ENCODE measurements at places on chromosomes 2 and 18.

- DNase-seq: no peak
These were observed 1.4 kb downstream of the SCYGR3 start for GRCh38 chr2:227613272-227613660.

DNA sequence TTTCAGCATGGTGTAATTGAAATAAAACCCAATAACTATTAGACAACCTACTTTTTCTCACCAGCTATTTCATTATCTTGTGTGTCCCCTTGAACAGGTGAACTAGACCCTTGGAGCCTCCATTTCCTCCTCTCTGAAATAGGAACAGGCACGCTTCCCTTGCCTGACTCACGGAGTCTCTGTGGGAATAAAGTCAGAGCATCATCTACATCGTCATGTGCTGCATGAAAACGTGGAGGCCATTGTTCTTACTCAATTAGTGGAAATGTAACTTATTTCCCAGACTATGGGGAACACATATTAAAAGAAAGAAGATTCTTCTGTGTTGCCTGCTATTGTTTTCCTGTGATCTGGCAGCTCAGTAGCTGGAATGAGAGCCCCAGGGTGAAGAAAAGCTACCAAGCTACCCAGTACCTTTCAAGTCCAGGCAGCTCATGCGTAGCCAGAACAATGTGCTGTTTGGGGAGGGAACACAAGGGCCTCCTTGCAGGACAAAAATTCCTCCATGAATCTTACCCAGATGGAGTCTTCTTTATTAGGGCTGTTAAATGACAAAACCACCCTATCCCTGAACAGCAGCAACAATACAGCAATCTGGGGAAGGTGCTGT is 59.8 kb downstream of the SOX11 start:
- DNase-seq: no peak

- DNase-seq: no peak
These were observed 2.5 kb upstream of the RAB27B start for GRCh38 chr18:54825601-54826344.

- DNase-seq: no peak
These were observed 4.1 kb upstream of the RMP24 start for GRCh38 chr18:35968278-35968880.

GRCh38 chr2:161625314-161625919 is 1.2 kb downstream of the SLC4A10 start:
- no peak for DNase-seq

GRCh38 chr18:76564655-76565237 is 69.7 kb upstream of the ZNF516 start:
- no peak for DNase-seq

- DNase-seq: no peak
These were observed 9.0 kb downstream of the SERTAD2 start for GRCh38 chr2:64644458-64645382.

DNA sequence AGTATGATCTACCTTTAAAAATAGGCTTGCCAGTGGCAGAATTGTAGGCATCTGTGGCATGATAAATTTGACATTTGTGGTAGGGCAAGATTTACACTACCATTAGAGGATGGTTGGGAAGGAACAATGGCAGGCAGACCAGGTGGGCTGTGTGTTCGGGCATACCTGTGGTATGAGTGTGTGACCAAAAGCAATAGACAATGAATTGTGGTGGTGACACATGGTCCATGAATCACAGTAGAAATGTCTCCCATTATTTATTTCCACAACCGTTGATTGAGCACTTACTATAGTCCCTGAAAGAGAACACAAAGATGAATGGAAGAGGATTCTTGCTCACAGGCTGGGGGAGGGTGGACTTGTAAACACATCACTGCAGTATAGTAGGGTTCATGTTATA is 29.9 kb upstream of the RUFY4 start:
- no peak for DNase-seq

- no peak for DNase-seq
These were observed 21.2 kb upstream of the NTSR2 start for GRCh38 chr2:11691076-11691660.

GRCh38 chr18:41630232-41630886 is 324.7 kb upstream of the PIK3C3 start:
- DNase-seq: no peak

GRCh38 chr18:5239447-5239846 is 42.4 kb upstream of the AKAIN1 start:
- DNase-seq: no peak

DNA sequence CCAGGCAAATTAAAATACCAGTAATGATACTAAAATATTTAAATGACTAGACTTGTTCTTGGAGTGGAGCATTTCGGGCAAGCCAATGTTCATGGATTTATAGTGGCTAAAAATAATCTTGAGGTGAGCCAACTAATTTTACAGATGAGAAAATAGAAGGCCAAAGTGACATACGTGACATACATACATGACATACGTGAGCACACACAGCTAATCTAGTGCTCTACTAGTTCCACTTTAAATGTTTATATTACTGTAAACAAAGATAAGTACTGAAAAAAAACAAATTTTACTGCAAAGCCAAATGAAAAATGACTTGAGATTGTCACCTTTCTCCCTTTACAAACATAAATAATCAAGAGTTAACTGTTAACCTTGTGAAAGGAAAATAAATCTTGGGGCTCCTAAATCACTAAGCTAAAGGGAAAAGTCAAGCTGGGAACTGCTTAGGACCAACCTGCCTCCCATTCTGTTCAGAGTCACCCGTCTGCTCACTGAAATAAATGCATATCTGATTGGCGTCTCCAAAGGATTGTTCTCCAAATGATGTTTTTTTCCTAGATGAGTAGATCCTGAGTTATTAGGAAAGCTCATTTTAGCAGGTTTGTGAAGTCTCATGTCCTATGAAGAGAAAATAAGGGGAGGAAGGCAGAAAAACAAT is 96.7 kb downstream of the PMS1 start:
- DNase-seq: no peak

DNA sequence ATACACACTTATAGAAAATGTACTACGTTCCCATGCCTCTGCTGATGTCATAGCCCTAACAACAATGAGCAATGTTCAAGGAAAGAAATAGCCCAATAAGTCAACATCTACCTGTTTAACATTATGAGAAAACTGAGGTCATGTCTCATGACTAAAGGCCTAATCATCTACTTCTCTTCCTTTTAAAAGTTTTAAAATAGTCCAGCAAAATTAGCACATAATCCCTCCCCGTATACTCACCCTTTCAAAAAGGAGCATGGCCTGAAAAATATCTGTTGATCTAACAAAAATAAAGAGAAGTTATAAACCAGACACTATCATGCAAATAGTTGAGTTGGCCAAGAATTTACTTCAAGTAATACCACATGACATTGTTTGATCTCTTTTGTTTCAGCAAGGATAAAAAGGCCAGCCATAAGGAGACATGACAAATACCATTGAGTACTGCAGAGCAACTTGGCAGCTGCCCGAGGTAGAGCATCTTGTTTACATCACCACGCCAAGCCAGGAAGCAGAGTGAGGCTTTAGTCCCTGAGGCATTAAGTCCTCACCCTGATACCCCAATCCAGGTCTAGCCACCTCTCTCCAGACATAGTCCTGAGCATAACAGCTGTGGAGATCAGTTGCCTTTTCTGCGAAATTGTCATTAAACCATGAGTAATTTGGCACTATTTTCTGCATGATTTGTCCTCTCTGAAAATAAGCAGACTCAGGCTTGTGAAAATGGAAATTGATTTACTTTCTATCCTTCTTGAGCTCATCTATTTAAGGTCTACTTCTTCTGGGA is 137.4 kb upstream of the ETAA1 start:
- DNase-seq: no peak

DNA sequence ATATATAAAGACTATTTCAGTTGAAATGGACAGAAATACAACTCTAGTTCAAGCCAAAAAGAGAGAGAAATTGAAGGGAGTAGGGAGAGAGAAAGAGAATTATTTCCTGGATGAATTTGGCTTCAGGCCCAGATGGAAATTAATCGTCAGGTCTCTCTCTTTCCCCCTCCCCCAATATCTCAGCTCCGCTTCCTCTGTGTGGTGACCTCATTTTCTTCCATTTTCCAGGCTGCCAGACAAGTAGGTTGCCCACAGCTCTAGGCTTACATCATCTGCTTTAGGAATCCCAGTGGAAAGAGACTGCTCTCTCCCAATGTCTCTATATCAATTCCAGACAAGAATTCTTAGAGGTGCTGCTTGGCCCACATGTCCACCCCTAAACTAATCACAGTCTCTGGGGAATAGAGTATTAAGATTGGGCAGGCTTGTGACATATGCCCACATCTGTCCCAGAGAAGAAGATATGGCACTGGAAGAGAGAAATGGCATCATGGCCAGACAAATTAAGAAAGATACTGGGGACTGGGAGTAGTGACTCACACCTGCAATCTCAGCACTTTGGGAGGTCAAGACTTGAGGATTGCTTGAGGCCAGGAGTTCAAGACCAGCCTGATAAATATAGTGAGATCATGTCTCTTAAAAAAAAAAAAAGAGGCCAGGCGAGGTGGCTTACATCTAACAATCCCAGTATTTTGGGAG is 37.2 kb upstream of the CFAP36 start:
- peak; percentile 47 for DNase-seq

- no peak for DNase-seq
These were observed 411 bp downstream of the RNASEH1 start for GRCh38 chr2:3557639-3558204.

DNA sequence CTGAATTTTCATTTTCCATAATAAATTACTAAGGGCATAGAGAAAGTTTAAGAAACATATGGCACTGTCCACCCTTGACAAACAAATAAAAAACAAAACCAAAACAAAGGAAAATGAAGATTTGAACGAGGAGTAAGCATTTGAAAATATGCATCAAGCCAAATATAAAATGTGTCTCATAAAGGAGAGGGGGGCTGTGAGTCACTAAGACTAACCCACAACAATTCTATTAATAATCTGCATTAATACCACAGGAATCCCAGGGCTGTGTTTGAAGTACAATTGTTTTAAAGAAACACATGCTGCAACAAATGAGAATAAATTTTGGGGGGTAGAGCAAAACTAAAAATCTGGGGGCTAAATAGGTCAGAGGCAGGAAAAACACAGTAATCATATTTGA is 53.8 kb upstream of the STK17B start:
- DNase-seq: no peak

DNA sequence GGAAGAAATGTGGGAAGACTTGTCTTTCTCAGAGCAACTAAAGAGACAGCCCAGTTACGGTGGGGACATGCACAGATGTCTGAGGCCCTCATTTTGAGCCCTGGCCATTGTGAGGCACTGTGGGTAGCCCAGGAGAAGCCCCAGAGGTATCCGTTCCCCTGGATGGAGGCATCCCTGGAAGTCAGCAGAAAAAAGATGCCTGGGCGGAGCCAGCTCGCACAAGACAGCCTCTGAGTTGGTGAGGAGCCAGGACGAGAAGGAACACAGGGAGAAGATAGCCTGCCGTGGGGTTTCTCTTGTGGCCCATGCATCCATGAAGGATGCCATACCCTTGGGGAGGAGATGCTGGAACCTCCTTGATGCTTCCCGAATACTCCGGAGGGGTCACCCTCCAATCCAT is 56.9 kb upstream of the SEMA4C start:
- no peak for DNase-seq

DNA sequence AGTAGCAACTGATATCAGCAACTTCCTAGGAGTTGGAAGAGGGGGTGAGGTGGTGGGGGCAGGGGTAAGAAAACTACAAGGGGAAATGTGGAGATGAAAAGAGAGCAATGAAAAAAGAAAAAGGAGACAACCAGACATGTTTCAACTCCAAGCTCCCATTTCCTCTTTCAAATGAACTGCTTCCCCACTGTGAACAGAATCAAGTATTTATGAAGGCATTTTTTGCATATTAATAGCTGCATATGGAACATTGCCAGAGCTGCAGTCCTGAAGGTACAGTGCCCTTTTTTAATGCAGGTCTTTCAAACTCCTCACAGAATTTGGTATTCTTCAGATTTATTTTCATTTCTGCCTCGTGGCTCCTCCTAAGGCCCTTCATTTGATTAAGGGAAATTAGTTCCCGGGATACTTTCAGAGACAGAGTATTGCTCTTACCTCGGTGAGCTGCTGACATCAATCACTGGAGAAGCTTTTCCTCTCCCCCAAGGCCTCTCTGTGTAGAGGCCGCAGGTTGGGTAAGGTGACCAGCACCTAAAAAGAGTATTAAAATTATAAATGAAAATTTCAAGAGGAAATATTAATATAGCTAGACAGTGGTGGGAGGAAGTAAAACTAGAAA is 68.4 kb downstream of the KIAA2012 start:
- DNase-seq: no peak

- DNase-seq: no peak
These were observed 36.6 kb upstream of the ASB1 start for GRCh38 chr2:238389988-238390589.

- DNase-seq: no peak
These were observed 4.2 kb downstream of the FZD5 start for GRCh38 chr2:207765547-207765946.

- no peak for DNase-seq
These were observed 590.6 kb downstream of the DSC3 start for GRCh38 chr18:30451981-30452380.

DNA sequence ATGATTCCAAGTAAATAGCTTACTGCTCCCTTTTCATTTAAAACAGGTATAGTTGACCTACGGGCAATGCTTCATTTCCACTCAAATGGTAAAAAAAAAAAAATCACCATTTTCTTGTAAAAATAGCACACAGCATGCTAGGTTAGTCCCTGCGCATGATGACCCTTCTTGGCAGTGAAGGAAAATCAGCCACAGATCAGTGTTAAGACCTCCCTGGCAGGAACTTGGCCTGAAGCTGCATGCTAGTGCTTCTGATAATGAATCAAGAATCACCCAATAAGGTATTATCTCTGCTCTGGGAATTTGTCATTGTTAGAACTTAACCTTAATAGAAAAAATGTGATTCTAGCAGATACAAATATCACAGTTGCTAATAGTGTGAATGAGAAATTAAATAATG is 166.3 kb downstream of the RAB3GAP1 start:
- DNase-seq: no peak

GRCh38 chr2:188189356-188189755 is 102.3 kb upstream of the GULP1 start:
- no peak for DNase-seq

GRCh38 chr2:145743011-145743410 is 1223.1 kb upstream of the ZEB2 start:
- DNase-seq: no peak

GRCh38 chr18:2424420-2424819 is 146.9 kb downstream of the METTL4 start:
- no peak for DNase-seq

GRCh38 chr2:201872591-201872990 is 66.3 kb downstream of the CDK15 start:
- no peak for DNase-seq

DNA sequence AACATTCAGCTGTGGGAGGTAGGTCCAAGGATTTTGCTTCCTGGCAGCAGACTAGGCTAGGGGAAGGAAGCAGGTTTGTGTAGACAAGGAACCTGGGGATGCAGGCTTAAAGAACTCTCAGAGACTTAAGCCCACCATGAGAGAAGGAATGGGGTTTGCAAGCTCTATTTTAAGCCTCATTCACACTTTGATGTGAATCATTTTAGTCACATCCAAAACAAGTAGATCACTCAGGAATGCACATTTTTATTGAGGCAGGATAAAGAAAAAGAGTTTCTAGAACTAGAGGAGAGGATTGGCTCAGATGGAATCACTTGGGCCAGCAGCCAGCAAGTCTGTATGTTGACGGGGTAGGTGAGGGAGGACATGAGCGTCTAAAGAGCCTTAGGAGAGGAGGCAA is 3.3 kb upstream of the NAPG start:
- DNase-seq: no peak

- DNase-seq: no peak
These were observed 961 bp downstream of the RBM43 start for GRCh38 chr2:151260573-151261230.

- DNase-seq: no peak
These were observed 419.8 kb upstream of the TRIB2 start for GRCh38 chr2:12296915-12297314.

GRCh38 chr2:101277111-101277510 is 24.4 kb downstream of the CNOT11 start:
- DNase-seq: no peak
